ENCODE measurements at places on chromosomes 5 and 9.

DNA sequence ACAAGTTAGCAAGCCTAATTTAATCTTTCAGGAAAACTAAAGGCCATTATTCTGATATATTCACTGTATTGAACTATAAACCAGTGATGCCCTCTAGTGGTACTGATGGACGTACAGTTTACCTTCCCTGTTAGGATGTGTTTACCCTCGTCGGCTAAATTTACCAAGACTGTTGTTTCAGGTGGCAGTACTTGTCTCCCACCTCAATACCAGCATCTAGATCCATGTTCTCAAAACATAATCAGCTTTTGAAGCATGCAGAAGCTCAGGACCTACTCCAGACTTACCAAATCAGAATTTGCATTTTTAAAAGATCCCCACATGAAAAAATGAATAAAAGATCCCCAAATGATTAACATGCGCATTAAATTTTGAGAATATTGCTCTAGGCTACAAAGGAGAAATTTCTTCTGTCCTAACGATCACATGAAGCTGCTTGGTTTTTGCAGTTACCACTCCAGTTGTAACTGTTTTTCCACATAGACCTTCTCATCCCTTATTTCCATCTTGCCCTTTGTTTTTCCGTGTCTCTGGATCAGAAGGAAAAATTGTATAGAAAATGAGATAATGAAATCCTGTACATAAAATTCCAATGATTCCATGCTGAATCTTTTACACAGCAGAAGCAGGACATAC is 3.2 kb upstream of the BAAT start:
- DNase-seq, result no peak

DNA sequence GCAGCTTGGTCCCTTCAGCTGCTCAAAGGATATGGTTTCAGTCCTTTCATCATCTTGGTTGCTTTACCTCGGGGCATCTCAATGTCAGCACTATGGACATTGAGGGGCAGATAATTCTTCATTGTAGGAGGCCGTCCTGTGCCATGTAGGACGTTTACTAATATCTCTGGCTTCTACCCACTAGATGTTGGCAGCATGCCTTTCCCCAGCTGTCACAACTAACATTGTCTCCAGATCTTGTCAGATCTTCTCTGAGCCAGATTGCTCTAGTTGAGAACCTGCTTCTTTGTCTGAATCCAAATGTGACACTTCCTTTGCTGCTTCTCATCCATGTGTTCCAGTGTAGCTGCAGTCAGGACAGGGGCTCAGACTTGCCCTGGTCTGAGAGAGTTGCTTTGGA is 10.3 kb downstream of the PTPA start:
- no peak for DNase-seq

DNA sequence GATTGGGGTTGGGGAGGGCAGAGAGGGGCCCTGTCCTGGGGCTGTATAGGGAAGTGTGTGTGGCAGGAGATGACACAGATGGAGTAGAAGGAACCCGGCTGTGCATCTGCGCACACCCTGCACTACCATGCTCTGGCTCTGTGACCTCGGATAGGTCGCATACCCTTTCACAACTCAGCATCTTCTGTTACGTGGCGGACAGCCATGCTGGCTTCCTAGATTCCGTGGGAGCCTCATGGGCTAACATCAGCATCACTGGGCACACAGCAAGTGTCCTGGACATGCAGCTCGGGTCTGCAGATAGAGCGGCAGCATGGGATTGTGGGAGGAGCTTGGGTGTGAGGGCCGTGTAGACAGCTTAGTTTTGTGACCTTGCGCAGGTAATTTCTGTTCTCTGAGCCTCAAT is 9.2 kb downstream of the ARPC5L start:
- no peak for DNase-seq

- no peak for DNase-seq
These were observed 20.5 kb downstream of the ELP1 start for GRCh38 chr9:108913391-108913790.

- no peak for DNase-seq
These were observed 174.0 kb downstream of the RAPGEF6 start for GRCh38 chr5:131460867-131461572.

DNA sequence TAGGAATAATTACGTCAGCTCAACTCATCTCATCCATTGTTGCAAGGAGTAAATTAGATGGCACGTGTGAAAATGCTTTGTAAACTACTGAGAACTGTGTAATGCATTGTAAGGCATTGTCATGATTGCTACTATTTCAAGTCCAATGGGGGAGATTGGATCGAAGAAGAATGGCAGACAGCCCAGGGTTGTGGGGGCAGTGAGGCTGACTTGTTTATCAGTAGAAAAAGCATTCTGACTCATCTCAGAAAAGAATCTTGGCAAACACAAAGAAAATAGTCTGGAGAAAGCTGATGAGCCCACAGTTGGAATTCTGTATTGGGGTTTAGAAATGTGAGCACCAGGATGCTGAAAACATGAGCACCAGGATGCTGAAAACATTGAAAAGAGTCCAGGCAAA is 28.0 kb upstream of the DAP start:
- DNase-seq, result no peak

DNA sequence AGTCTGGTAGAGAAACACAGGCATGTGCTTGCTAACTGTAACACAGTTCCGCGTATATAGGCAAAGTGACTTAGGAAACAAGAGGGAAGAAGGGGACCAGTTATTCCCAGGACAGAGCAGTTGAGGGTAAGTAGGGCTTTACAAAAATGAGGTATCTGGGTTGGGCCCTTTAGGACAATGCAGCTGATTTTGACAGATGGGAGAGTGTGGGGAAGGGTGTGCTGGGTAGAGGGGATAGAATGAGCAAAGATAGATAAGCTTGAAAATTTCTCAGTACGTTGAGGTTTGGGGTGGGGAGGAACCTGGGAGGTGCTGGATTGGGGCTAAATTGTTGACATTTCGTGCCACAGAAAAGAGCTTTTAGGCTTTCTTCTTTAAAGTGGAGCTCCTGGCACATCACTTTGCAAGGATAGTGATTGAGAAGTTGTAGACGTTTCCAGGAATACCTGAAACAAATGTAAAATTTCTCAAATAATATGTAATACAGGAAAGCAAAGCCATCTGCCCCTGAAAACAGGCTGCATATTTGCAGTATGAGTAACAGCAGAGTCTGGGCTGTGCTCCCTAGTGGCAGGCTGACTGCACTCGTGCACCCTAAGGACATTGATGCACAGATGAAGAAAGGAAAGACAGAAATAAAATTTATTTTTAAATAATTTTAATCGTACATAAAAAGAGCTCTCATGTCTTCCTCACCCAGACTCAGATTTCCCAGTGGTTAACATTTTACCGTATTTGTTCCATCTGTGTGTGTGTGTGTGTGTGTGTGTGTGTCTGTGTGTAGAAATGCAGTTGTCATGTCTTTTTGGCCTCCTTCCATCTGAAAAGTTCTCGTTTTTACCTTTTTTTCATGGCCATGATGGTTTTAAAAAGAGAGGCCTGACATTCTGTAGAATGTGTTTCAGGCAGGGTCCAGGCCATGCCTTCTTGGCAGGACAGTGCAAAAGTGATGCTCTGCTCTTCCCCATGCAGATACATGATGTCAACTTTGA is 144.9 kb upstream of the DMRT1 start:
- DNase-seq, result peak; percentile 33

All from A549 (cell line).